Fibroblast of upper back skin (primary cell): ENCODE measurements at places on chromosomes 6 and 20.
A peak's percentile ranks its signal among the peaks of the same experiment; 100 is the strongest.

DNA sequence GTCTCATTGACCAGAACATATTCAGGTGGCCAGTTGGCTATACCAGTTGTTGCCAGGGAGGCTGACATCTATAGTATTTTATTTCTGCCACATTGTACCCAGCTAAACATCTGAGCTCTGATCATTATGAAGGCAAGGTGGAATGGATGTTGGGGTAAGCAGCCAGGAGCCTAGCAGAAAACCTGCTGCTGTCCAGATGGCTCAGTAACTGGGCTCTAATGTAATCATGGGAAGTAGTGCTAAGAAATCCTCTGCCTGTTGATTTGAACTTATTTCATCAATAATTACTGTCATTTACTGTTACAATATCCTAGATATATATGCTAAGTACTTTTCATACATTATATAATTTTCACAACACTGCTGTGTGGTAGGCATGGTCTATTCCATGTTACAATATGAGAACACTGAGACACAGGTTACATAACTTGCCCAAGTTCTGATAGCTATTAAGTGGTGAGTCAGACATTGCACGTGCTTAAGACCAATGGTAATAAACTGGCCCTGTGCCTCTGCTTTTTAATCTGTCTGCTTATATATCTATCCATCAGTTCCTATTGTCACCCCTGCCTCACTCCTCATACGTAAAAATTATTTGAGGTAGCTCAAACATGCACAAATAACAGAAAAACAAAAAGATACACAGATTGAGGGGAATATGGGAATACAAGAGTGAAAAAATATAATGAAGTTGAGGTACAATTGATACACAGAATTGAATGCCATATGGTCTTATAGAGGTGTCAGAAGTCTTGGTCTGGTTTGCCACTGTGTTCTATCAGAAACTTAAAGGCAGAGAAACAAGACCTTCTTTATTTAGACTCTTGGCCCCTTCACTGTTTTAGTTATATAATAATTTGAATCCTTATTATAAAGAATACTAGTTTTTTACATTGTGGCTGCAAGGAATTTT, 25.2 kb downstream of the TBPL1 start:
- peak; percentile 60 for DNase-seq

DNA sequence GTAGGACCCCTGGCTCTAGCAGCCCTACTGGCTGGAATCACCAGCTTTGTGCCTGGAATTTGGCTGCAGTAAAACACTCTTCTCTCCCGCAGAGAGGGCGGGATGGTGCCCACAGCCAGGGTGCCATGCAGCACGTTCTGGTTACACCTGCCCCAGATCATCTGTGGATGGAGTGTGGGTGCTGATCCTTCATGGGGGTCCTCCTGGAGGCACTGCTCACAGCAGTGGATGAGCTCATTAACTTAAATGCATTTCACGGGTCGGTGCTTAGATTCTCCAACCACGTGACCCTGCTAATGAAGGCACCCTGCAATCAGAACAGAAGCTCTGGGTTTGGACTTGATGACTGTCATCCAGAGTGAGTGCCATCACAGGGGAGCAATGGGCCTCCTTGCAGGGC, 138.6 kb upstream of the AFDN start:
- DNase-seq = no peak

DNA sequence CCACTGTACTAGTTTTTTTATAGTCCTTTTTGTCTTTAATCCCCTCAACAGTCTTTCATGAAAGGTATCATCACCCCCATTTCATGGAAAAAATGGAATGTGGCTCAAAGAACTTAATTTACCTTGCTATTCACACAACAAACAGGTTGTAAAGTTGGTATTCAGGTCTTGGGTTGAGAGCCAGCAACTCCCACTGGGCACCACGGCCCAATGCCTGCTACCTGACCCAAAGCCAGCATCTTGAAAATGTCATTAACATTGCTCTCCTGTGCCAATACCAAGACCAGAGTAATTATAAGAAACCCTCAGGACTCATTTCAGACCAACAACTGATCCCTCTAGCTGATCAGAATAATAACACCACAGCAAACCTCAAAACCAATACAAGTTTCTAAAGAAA, 75.7 kb downstream of the METTL24 start:
- no peak for DNase-seq

GRCh38 chr20:41308726-41309413, 8.7 kb downstream of the ZHX3 start:
- peak; percentile 36 for DNase-seq

DNA sequence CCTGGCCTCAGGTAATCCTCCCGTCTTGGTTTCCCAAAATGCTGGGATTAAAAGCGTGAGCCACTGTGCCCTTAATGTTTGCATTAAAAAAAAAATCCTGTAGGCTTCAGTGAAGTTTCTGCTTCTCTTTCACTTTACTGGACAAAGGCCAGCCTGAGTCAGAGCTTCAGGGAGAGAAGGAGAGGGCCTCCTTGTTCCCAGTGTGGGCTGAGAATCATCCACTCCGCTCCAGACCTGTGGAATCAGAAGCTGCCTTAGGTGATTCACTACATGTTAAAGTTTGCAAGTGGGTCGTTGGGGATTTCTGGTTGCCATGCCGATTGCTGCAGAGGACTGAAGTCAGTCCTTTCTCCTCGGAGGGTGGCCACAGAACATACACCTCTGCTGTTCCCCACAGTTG, 113.3 kb upstream of the EEF1E1 start:
- peak; percentile 53 for DNase-seq

DNA sequence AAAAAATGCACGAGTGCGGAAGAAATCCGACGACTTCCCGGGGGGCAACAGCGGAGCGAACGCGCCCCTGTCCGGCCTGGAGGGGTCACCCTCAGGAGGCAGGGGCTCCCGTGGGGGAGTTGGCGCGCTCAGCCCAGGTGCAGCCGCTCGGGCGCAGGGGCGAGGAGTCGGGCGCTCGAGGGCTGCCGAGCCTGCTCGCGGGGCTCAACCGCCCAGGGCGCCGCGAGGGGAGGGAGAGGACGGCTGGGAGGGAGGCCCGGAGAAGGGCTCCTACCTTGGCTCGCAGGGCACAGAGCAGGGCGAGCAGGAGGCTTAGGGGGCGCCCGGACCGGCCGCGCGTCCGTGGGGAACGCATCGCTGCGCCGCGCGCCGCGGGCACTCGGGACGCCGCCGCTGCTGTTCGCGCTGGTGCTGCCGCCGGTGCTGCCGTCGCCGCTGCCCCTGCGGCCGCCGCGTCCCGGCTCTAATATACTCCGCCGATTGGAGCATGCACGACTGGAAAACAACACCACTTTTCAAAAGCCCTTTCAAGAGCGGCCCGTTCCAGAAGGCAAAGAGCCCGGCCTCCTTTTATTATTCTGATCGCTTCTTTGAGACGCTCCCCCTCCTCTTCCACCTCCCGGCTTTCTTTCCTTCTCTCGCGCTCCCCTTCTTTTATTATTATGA, 490 bp downstream of the JAG1 start:
- peak; percentile 32 for DNase-seq

DNA sequence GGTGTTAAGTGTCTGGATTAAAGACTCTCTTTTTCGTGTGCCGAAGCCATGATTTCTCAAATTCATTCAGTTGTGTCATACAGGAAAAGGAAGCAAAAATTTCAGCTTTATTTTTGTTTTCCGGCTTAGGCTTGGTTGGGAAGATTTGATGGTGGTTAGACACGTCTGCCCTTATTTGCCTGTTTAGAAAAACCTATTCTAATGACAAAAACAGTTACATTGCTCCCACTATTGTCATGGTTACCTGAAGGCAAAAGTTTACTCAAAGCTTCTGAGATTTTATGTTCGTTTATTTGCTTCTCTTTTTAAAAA, 982 bp downstream of the DNAJC5 start:
- no peak for DNase-seq

GRCh38 chr6:4774715-4775493, 1.3 kb upstream of the CDYL start:
- no peak for DNase-seq

- no peak for DNase-seq
Observed at GRCh38 chr20:57306747-57307146, 22.9 kb upstream of the SPO11 start.

DNA sequence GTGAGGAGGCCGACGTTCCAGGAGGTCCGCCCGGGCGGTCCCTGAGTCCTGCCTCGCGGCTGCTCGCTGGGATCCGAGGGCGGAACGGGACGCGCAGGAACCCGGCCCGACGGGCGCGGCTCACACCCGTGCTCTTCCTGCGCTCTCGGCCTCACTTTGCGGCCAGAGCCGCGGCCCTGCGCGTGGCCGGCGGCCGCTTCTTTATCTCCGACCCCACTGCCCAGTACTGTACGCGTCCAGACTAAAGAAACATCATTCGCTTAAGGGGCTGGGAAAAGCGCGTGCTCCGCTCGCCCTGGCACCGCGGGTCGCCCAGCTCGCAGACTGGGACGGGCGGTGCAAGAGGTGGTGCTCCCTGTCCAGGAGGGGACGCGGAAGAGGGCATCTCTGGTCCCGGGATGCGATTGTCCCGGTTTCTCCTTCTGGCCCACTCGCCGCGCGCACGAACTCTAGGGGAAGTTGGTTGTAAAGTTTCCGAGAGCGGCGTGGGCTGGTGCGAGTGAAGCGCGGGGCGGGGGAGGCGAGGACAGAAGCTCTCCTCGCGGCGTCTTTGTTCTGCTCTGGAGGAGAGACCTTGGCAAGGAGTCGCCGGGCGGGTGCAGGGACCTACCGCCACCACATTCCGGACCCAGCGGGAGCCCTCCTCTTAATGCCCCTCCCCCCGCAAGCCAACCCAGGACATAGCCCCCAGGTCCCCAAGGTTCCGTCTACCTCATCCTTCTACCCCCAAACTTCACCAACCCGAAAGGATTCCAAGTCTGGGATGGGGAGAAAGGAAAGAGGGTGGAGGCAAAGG, 71.0 kb downstream of the SOX4 start:
- DNase-seq = peak; percentile 13

GRCh38 chr6:27471365-27472115, 1.4 kb downstream of the ZNF184 start:
- DNase-seq = no peak

- DNase-seq = peak; percentile 27
Observed at GRCh38 chr6:127824061-127824460, 76.8 kb downstream of the THEMIS start.

DNA sequence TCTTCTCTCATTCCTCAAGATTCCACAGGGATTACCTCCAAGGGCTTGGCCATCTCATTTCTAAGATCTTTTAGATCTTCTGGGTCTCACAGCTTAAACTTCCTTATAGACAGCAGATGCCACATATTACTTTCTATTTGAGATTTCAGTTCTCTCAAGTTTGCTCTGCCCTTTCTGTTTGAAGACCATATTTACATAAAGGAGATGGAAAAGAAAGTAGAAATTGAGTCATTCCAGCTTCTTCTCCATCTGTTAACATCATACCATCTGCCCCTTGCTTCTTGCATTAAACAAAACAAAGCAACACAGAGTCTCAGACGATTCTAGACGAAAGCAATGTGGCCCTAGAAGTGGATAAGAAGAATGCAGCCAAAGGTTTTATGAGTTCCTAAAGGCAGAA, 203.4 kb downstream of the TTLL2 start:
- DNase-seq = no peak

GRCh38 chr20:19929481-19930145, 87.5 kb upstream of the NAA20 start:
- DNase-seq = no peak

DNA sequence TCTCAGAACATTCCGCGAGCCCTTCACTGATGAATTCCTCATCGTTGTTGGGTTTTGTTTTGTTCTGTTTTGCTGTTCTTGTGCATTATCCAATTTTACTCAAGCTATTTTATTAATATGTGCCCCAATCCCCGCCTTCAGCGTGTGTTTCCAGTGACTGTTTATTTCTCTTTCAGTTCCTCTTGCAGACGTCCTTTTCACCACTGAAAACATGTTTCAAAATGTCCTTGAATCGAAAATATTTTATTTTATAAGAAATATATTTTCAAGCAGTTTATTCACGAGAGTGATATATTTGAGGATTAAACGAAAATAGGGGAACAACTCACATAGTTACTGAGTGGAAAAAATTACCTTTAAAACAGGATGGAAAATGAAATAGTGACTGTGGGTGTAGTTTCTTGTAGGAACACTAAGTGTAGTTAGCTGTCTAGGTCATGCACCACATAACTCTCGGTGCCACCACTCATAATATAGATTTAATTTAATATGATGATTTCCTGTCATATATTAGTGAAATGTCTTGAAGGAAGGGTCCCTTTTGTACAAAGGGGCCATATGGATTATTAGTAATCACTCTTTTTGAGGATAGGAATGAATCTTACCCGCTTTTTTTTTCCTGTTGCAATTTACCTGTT, 45.3 kb upstream of the HDDC2 start:
- DNase-seq = no peak

GRCh38 chr6:36698871-36699271, 1.2 kb downstream of the RAB44 start:
- no peak for DNase-seq

- DNase-seq = peak; percentile 94
Observed at GRCh38 chr6:140445474-140446004, 1071.1 kb upstream of the CITED2 start.

- no peak for DNase-seq
Observed at GRCh38 chr6:41280381-41281057, 6.0 kb downstream of the TREM1 start.

- no peak for DNase-seq
Observed at GRCh38 chr6:162178666-162179065, 548.9 kb downstream of the PRKN start.

DNA sequence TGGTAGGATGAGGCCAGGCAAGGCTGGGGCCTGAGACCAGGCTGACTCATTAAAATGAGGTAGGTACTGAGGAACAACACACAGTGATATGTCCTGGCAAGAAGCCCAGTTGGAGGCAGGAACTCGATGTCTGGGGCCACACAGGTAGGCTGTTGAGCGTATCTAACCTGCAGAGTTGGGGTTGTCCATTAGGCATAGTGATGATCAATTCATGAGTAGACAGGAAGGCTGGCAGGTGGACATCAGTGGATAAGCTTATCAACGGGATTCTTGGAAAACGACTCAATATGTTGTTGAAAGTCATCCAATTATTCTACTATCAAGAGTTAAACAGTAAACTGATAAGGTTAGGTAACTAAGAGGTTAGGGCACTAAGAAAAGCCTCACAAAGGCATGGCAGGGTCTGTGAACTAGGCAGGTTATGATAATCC, 193.2 kb upstream of the COL21A1 start:
- DNase-seq = no peak
